ENCODE measurements at places on chromosomes 4 and X.

DNA sequence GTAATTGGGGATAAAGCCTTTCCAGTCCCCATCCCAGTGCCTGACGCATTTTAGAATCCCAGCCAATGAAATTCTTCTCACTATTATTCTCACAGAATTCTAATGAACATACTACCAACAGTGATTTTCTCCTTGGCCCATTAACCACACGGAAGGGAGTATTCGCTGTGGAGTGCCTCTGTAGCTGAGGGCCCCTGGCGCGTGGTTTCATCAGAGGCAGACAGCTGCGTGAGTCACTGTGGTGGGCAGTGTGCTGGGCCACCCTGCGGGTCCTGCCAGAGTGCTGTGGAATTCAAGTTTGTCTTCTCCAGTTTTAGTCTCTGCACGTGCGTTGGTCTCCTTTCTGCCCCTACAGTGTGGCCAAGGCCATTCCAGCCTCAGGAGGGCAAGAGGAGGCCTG lies 335.4 kb upstream of the FAT1 start:
- no peak for DNase-seq

GRCh38 chr4:185219551-185220344 lies 10.3 kb downstream of the SNX25 start:
- DNase-seq: no peak

- DNase-seq: no peak
Observed at GRCh38 chrX:154597221-154597620, 12.3 kb downstream of the CTAG1A start.

DNA sequence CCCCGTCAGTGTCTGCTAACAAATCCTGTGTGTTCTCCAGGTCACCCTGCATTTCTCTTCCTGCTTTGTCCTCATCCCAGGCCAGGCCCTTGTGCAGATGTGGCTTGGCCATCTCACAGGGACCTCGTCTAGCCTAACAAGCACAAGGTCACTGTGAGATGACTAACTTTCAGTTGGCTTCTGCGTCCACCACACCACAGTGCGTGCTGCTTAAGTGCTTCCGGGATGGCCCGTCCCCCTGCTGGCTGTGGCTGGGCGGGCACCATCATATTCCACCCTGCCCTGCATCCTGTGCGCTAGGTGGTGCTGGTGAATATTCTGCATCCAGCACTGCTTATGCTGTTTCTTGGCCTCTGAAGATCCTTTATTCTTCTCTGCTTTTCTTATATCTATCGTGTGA lies 33.8 kb downstream of the RBBP7 start:
- no peak for DNase-seq

DNA sequence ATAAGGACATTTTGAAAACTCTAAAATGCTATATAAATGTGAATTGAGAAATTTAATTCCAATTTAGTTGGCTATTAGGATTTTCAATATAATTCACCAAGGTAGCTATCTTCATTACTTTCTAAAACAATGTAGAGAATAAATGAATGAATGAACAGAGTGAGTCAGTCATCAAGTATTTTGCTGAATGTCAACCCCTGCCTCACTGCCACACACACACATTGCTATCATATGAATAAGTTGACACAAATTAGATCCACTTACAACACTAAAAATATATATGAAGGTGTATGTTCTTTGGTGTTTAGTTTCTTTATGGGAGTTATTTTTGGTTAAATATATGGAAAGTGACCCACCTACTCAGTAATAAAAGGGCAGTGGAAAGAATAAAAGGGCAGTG lies 141.4 kb upstream of the SMIM10 start:
- DNase-seq: no peak

- no peak for DNase-seq
Observed at GRCh38 chrX:66200855-66201795, 37.1 kb downstream of the HEPH start.

DNA sequence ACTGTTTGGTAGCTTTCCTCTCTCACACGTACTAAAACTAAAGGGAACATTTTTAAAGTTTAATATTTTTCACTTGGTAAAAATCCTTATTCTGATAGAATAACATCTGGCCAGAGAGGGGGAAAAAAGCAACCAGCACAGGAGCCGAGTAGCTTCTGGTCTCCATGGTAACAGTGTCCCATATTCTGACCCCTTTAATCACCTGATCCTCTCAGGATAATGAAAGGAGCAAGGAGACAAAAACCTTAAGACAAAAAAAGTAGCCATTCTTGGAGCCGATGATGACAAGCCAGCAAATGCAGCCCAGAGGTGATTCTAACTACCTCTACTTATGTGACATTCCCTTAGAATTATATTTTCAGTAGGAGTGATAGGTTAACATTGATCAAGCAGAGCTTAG lies 126.6 kb downstream of the SLC39A8 start:
- DNase-seq: no peak

GRCh38 chr4:76658231-76659102 lies 223.4 kb downstream of the SHROOM3 start:
- no peak for DNase-seq

GRCh38 chr4:138410266-138410665 lies 168.1 kb upstream of the SLC7A11 start:
- DNase-seq: no peak

GRCh38 chrX:53128097-53128749 lies 34.3 kb downstream of the KANTR start:
- DNase-seq: no peak

GRCh38 chr4:48668254-48669017 lies 111.6 kb downstream of the FRYL start:
- no peak for DNase-seq

DNA sequence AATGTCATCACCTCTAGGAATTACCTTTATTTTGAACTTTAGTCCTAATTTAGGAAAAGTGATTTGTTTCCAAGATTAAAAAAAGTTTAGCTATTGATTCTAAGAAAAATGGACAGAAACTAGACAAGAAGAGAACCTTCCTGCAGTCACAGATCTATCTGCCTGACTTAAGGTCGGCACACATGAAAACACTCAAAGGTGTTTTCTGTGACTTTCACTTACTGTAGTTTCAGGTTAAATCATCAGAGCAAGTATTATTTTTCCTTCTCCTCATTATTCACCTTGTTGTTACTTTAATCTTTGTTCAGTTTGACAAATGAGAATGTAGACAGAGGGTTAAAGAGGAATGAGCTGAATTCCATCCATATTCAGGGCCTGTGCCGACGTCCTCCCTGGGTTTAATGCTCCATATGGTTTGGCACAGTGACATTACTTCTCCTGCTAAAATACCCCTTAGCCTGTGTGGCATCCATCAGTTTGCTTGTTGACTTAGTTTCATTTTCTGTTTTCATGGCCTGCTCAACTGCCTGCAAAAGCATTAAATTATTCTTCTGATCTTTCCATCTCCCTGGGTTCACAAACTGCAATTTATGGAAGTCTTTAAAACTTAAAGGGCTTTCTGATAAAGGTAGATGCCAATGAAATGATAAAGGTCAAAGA lies 352.7 kb downstream of the NKX6-1 start:
- DNase-seq: no peak

GRCh38 chr4:124833831-124834505 lies 121.4 kb upstream of the ANKRD50 start:
- DNase-seq: no peak

- no peak for DNase-seq
Observed at GRCh38 chr4:86755388-86755787, 93.8 kb downstream of the SLC10A6 start.
